Glomerular endothelial cell (primary cell): ENCODE measurements at places on chromosomes 16 and 17. TPM values are rescaled to one million over a fixed set of nuclear protein-coding genes. Genes with fewer than 3 reads are reported as not detected.

DNA sequence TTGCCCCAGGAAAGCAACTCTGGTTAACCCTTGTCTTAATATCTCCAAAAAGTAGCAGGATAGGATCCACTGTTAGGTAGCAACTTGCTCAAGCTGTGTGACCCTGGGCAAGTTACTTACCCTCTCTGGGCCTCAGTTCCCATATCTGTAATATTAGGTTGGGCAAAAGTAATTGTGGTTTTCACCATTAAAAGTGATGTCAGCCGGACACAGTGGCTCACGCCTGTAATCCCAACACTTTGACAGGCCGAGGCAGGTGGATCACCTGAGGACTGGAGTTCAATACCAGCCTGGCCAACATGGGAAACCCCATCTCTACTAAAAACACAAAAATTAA lies 179.3 kb downstream of the FOXL1 start:
- DNase-seq = no peak

- DNase-seq = no peak
Measured at GRCh38 chr16:78227855-78228254, 128.4 kb downstream of the WWOX start.

GRCh38 chr17:47388825-47389224 lies 65.1 kb downstream of the EFCAB13 start:
- DNase-seq = no peak

- DNase-seq = no peak
Measured at GRCh38 chr16:81600275-81600674, 155.7 kb downstream of the CMIP start.

ZNF205 gene
- total RNA-seq = 19.8 and 26.3 TPM in 2 replicates

CDH11 gene
- total RNA-seq = 43.8 and 99.6 TPM in 2 replicates

DNA sequence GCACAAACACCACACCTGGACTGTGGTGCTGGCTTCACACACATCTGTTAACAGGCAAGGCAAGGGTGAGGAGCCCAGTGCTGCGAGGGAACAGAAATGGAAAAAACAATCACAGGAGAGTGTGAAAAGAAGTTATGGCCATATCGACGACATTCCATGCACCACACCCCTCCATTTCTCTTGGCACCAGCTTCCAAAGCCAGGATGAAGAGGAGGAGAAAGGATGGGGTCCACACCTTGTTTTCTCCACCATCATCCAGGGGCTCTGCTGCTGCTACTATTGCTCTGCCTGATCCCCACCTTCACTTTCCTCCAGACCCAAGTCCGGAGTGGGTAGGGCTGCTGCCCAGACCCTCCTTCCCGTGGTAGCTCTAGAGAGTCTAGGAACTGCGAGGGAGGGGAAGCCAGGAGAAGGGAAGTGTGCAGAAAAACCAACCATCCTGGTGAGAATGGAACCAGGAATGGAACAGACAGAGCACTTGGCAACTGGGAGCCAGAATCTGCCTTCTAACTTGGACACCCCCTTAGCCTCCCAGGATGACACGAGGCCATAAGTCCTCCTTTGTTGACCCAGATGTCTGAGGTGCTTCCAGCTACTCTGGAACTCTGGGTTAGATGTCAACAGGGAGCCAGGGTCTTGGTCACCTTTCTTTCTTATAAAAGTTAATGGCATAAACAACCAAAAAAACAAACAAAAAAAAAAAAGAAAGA lies 1.2 kb upstream of the PROCA1 start:
- DNase-seq = no peak

- DNase-seq = no peak
Measured at GRCh38 chr16:14111713-14112538, 40.8 kb downstream of the MRTFB start.

FOXO3B gene
- 3.0 and 7.2 TPM in 2 replicates for total RNA-seq

GLG1 gene
- total RNA-seq = 163 and 253 TPM in 2 replicates

DNA sequence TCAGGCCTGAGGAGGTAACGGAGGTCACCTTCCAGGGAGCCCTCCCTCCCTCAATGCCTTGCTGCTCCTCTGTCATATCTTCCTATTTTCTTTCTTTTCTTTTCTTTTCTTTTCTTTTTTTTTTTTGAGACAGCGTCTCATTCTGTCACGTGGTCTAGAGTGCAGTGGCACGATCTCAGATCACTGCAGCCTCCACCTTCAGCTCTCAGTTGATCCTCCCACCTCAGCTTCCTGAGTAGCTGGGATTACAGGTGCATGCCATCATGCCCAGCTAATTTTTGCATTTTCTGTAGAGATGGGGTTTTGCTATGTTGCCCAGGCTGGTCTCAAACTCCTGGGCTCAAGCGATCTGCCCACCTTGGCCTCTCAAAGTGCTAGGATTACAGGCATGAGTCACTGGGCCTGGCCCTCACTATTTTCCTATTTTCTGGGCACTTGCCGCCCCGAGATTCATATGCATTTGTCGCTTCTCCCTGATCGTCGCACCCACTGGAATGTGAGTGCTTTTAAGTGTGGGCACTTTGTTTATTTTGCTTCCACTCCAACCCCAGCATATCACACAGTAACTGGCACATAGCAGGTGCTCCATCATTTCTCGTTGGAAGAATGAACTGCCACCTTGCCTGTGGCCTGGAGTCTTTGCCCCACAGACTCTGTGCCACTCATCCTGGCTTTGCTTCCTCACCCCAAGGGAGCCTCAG lies 31.7 kb downstream of the CPNE2 start:
- DNase-seq = no peak

- no peak for DNase-seq
Measured at GRCh38 chr16:4306470-4307214, 9.2 kb upstream of the GLIS2 start.

- DNase-seq = no peak
Measured at GRCh38 chr17:76888661-76889060, 20.5 kb downstream of the MGAT5B start.

- DNase-seq = peak; percentile 83
Measured at GRCh38 chr17:62819511-62820221, 11.6 kb upstream of the MARCHF10 start.

CSF3 gene
- 10.5 and 23.1 TPM in 2 replicates for total RNA-seq

- DNase-seq = no peak
Measured at GRCh38 chr16:85173146-85173980, 61.1 kb upstream of the CIBAR2 start.

DNA sequence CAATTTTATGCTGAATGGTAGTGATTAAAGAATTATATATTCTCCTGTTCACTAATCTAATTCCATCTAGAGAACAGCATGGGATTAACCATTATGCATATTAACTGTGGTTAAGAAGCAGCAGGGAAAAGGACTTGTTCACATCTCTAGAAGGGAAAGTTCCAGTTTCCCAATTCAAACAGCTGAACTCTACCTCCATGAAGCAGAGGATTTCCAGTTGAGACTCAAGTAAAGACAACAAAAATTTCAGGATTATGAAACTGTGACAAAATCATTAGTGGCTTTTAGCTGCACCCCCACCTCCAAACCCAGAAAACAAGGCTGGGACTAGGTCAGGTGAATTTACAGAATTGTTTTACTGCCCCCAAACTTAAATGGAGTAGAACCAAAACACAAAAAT lies 73.6 kb downstream of the USP32 start:
- no peak for DNase-seq

- no peak for DNase-seq
Measured at GRCh38 chr17:79983456-79983855, 52.2 kb downstream of the TBC1D16 start.

DNA sequence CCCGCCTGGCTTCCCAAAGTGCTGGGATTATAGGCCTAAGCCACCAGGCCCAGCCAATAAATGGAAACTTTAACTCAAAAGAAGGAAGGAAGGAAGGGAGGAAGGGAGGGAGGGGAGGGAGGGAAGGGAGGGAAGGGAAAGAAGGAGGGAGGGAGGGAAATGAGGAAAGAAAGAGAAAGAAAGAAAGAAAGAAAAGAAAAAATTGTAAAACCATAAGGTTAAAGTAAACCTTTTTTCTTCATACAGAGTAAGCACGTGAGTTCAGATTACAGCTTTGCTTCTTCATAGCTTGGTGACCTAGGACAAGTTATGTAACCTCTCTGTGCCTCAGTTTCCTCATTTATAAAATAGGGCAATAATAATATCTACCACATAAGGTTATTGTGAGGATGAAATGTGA lies 26.0 kb downstream of the LRRC37B start:
- DNase-seq = no peak

DNA sequence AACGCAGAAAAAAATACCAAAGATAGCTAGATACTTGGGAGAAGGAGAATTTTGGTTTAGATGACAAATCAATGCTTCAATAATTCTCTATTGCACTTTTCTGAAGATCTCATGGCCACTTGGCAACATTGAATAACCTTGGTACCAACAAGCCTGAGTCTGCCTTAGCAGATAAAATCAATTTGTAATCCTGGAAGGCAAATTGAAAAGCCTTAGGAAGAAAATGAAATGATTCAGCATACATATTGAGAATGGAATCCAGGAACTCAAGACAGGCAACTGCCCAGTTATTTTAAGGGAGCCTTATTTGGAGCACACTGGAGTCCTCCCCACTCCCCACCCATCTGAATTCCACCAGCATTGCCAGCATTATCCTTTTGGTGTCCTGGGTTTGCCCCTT lies 109.3 kb upstream of the SOX9 start:
- no peak for DNase-seq

- DNase-seq = no peak
Measured at GRCh38 chr17:1746975-1747543, 4.4 kb downstream of the SERPINF2 start.

GRCh38 chr17:61150686-61151299 lies 248.8 kb upstream of the TBX2 start:
- no peak for DNase-seq

LRRC46 gene
- 0.24 TPM in 1 of 2 replicates, not detected in the other for total RNA-seq

NPIPA8 gene
- not detected in 2 replicates for total RNA-seq

GRCh38 chr16:65123396-65124211 lies 1.7 kb upstream of the CDH11 start:
- DNase-seq = no peak

DNA sequence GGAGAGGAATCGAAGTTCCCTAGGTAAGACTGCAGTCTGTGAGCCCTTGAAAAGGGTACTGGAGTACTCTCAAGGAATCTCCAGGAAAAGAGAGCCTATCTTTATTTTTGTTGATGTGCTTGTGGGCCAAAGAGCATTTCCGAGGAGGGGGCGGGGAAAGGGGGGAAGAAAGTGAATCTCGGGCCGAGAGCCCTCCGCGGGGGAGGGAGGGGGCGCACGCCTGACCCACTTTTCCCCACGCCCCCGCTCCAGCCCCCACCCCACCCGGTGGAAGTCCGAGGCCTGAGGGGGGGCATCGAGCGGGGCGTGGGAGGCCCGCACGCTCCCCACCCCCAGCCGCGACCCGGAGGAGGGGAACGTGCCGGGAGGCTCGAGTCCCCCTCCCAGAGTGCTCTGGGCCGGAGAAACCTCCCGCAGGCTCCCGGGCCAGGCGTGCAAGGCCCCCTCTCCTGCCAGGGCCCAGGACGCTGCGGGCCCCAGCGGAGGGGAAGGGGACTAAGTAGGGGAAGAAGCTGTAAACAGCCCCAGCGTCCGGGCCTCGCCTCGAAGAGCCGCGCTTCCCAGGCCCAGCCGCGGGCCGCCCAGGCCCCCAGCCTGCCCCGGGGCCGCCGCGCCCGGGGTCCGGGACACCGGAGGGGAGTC lies 444 bp downstream of the HELZ start:
- no peak for DNase-seq

DNA sequence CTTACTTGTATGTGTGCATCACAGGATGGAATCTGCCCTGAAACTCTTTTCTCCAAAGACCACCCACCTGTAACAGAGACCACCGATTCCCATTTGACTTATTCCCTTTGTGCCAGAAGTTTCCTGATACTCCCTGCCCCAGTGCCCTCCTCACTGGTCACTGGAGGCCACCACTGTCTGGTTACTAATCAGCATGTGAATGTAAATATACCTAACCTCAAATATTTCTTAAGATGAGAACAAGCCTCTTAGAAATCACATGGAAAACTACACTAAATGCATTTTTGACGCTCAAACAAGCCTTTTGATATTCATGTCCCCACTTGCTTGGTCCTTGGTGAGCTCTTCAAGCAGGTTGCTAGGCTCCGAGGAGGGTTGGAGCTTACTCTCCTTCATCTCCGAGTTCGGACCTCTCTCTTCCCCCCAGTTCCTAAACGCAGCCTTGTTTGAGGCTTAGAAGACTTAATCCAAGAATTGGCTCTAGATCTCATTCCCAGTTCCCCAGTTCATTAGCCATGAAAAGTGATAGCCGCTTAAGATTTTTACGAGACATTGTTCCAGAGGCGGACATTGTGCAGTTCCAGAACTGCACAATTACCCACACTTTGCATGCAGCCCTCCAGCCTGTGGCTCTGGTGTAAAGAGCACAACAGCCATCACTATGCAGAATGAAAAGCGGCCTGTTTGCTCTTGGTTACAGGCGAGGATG lies 579.2 kb upstream of the PSMD7 start:
- DNase-seq = no peak

FN3K gene
- total RNA-seq = 2.9 and 19.7 TPM in 2 replicates

DNA sequence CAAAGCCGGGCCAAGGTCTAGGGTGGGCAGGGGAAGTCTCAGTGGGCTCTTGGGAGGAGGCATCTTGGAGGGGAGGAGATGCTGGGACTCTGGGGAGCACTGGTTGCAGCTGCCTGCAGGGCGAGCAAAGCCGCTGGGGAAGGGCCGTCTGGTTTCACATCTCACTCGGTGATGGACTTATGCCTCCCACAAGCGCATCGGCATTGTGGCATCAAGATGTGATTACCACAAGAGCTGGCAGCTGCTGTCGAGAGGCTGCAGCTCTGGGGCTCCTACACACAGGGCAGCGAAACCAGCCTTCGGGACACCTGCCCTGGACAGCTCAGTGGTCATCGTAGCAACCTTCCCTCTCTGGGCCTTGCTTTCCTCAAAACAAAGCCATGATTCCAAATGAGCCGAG lies 3.1 kb upstream of the KCNJ12 start:
- no peak for DNase-seq

DNAH2 gene
- not detected in 2 replicates for total RNA-seq

CCDC200 gene
- total RNA-seq = 1.5 TPM in 1 of 2 replicates, not detected in the other
